ENCODE measurements at places on chromosomes 16 and 17.

- peak overlapping the region; percentile 3 for H3K4me3 ChIP-seq
- peaks cover 4% of the 10 kb centered on the region for H3K4me1 ChIP-seq
- no peak for DNase-seq
- peaks cover 60% of the 10 kb centered on the region for H3K27me3 ChIP-seq
These were observed 1.8 kb downstream of the MYH10 start for GRCh38 chr17:8628609-8629169.

GRCh38 chr16:69029121-69029520, 76.3 kb upstream of the HAS3 start:
- no peak for DNase-seq
- H3K4me3 ChIP-seq: no peak overlapping the region
- H3K36me3 ChIP-seq: peaks cover 9% of the 10 kb centered on the region
- H3K27ac ChIP-seq: no peak overlapping the region
- no peaks in the 10 kb centered on the region for H3K27me3 ChIP-seq

DNA sequence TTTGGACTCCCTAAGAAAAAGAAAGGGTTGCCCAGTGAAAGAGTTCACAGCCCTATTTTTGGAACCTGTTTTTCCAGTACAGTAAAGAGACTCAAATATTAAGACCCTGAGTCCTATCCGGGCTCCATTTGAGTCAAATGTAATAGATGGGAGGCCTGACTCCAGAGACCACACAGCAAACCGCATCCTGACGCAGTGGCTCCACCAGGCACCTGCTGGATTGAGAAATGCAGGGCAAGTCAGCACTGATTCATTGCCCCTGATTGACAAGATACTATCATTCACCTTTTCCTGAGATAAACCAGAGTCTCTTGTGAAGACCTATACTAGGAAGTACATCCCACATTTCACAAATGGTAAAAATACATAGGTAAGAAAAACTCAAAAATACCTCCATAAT, 715.7 kb upstream of the SOX9 start:
- H3K4me1 ChIP-seq: no peaks in the 10 kb centered on the region
- no peak overlapping the region for H3K27ac ChIP-seq
- DNase-seq: no peak
- H3K4me3 ChIP-seq: no peak overlapping the region

- no peak overlapping the region for H3K4me3 ChIP-seq
- peak; percentile 38 for DNase-seq
- peaks cover 21% of the 10 kb centered on the region for H3K4me1 ChIP-seq
- H3K27me3 ChIP-seq: peaks cover 11% of the 10 kb centered on the region
- no peaks in the 10 kb centered on the region for H3K36me3 ChIP-seq
These were observed 3.3 kb upstream of the VAC14 start for GRCh38 chr16:70804153-70804733.
